ENCODE measurements at places on chromosomes 13 and 19.

GRCh38 chr19:13823256-13823655 is 28.0 kb downstream of the ZSWIM4 start:
- DNase-seq = no peak

DNA sequence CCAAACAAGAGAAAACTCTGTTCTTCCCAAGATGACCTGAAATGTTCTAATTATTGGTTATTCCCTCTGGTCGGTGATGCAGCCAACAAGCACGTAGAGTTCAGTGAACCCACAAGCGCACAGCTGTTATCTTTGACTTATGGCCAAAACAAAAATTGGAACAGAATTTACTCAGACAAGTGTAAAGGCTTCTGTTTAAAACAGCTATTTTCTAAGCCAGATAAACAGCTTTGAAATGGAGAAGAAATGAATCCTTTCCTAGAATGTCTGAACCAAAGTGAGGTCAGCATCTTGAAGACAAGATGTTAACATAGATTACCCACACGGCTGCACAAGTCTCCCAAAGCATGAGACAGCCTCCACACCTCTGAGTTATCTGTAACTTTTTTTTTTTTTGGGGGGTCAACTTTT is 669.2 kb downstream of the DIAPH3 start:
- no peak for DNase-seq

DNA sequence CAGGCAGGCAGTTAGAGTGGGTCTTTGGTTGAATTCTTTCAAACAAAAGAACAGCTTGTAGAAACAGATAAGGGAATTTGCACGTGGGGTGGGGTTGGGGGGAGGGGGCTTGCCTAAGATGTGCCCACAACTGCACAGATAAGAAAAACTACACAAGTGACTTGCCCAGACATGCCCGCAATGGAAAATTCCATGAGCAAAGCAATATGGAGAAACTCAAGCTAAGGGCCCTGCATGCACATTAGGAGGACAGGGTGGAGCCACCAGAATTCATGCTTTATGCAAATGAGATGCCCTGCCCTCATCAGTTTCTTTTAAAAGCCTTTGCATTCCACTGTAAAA is 755.6 kb upstream of the MIR17HG start:
- DNase-seq = no peak

DNA sequence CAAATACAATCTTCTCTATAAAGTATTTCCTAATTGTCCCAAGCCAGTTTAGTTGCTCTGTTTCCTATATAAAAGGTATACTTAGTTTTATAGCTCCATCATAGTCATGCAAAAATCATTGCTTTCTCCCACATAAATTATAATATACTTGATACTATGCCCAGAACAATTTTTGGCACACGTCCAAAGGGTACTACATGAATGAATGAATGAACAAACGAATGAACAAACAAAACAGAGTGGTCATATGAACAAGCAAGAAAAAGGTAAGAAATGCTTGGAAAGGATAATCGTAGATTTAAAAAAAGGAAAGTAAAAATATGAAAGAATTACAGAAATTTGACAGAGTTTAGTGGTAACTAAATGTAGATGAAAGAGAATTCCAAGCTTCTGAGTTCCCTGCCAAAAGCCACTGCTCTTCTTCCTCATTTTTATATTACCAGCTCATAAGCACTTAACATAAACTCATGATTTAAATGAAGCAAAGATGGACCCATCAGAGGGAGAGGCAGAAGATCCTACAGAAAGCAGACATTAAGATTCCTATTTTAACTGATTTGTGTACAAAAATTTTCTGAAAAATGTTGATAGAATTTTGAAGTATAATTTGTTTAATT is 123.2 kb downstream of the ENOX1 start:
- DNase-seq = no peak

GRCh38 chr13:26200811-26201210 is 21.3 kb downstream of the RNF6 start:
- no peak for DNase-seq

- DNase-seq = no peak
Measured at GRCh38 chr13:38863536-38863935, 127.1 kb downstream of the STOML3 start.

- DNase-seq = no peak
Measured at GRCh38 chr19:38483016-38483630, 49.6 kb downstream of the RYR1 start.

DNA sequence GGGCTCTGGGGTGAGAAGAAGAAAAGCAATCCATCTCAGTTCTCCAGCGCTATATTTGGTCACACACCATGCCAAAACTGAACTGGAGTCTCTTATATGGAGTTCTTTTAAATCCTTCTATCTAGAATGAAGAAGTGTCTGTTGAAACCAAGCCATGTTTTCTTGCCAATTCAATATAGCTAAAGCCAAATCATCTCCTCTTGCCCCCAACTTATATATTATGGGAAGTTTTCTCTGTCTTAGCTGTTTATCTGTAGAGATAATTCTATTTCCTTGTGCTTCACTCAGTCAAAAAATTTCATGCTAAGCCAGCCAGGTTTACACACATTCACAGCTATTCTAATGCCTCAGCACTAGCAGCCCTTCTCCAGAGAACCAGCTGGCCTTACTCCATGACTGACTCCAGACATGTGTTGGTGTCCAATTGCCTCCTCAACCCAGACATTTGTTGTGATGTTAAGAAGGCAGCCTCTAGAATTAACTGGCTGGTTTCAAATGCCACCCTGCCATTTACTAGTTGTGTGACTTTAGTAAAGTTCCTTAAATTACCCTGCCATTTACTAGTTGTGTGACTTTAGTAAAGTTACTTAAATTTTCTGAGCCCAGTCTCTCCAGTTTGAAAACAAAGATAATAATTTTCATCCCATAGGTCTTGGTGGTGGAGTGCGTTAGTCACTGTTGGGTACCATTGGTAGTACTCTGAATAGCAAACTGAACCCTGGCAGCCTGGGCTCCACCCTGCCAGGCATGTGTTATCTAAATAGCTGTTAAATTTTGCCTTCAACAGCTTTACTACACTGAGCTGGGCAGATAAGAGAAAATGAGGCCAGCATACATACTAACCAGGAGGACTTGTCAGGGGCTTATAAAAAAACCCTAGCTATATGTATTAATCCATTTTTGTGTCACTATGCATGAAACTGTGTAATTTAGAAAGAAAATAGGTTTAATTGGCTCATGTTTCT is 525.1 kb downstream of the LMO7 start:
- no peak for DNase-seq

Data from stimulated activated CD4-positive, alpha-beta T cell treated with anti-CD3 and anti-CD28 coated beads, Interleukin-15, amount 100 ng/mL, for 24 hours (primary cell).